Endothelial cell of umbilical vein (primary cell): ENCODE measurements at places on chromosomes 13 and 19. TPM values are rescaled to one million over a fixed set of nuclear protein-coding genes. Genes with fewer than 3 reads are reported as not detected.

DNA sequence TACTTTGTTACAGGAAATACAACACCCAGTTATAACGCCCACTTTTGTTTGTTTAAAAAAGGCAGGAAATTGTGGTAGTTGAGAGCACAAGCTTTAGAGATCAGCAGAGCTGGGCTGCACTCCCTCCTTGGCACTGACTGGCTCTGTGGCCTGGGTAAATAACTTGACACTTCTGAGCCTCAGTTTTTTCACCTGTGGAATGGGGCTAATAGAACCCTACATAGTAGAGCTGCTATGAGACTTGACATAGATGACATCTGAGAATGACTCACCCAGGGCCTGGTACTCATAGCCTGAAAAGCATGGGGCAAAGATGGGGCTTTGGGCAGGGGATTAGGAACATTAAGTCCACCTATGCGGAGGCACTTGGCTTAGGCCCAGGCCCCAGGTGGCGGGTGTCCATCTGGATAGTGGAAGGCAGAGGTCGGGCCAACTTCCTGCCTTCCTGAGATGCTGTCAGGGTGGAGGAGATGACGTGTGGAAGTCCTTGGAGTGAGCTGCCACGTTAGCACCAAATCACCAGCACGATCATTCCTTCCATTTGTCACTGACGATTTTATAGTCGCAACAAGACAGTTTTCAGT, 159.1 kb downstream of the KATNAL1 start:
- DNase-seq: no peak

- DNase-seq: no peak
Measured at GRCh38 chr13:59363947-59364346, 799.8 kb downstream of the DIAPH3 start.

DNA sequence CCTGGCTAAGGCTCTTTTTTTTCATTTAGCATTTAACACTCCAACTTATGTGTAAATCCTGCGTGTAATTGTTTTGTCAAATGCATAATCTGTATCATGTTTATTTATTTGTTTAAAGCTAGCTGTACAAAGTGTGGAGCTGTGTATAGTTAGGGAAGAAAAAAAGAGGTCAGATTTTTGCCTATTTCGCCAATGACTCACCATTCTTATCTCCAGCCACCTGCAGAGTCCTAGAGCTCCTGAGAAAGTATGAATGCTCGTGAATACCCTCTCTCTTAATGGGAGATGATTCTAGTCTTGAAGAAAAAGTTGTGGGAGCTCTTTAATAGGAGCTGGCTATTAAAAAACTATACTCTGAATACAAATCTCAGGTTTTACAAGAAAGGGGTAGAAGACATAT, 778.8 kb upstream of the SLITRK5 start:
- DNase-seq: no peak

DNA sequence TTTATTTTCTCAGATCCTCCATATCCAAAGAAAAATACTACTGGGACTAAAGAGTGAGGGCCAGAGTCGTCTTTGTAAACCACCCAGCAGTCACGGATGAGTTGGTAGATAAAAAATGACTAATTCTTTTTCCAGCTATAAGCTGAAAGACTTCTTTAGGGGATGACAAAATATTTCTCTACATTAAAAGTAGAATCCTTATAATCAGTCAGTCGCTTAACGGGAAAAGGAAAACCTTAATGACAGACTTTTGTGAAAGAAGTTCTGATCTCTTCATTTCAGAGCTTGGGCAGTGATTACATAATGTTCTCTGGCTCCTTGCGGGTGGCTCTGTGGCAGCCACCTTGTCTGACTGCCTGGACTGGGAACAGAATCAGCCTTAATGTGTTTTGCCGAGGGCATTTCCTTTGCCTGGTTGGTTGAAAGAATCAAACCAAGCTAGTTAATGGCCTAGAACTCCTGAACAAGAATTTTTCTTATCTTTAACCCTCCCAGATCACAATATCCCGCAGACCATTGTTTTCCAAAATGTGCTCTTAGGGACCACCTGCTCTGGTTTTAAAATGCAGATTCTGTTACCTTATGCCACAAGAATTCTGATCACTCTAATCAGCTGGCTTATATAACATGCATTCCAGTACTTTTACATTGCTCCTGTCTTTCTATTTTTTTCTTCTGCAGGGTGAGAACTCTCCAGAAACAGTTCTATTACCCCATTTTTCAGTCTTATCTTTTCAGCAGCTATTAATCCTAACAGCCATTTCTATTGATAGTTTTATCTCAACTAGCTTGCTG, 2.5 kb downstream of the ITM2B start:
- peak; percentile 61 for DNase-seq

DNA sequence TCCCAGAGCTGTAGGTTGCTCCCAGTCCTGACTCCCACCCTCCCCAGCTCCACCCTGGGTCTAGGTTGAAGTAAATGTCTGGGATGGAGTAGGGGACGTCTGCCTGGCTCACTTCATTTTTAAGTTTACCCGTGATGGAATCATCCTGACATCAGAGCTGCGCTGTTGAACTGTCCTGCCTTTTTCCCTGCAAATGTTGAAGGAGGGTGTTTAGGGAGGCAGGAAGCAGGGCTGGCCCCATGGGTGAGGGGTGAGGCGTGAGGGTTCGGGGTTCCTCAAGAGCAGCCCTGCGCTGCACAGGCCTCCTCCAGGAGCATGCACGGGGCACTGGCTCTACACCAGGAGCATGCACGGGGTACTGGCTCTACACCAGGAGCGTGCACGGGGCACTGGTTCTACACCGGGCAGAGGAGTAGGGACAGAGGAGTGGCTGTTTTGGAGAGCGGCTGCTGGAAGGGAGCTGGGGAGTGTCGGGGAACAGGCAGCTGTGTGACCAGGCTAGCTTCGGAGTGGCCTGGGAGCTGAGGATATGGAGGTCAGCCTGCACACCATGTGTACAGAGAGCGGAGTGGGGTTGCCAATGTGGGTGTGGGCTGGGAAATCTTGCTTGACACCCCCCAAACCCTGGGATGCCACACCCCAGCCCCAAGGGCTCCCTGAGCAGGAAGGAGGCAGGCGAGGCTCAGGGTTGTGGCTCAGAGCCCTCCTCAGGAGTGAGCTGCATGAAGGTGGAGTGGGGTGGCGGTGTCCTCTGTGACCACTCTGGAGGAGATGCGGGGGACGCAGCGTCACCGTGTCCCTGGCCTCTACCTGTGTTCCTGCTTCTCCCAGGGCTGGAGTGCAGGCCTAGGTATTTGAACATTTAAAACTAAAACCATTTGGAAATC, 63.3 kb downstream of the GPR12 start:
- no peak for DNase-seq

DNA sequence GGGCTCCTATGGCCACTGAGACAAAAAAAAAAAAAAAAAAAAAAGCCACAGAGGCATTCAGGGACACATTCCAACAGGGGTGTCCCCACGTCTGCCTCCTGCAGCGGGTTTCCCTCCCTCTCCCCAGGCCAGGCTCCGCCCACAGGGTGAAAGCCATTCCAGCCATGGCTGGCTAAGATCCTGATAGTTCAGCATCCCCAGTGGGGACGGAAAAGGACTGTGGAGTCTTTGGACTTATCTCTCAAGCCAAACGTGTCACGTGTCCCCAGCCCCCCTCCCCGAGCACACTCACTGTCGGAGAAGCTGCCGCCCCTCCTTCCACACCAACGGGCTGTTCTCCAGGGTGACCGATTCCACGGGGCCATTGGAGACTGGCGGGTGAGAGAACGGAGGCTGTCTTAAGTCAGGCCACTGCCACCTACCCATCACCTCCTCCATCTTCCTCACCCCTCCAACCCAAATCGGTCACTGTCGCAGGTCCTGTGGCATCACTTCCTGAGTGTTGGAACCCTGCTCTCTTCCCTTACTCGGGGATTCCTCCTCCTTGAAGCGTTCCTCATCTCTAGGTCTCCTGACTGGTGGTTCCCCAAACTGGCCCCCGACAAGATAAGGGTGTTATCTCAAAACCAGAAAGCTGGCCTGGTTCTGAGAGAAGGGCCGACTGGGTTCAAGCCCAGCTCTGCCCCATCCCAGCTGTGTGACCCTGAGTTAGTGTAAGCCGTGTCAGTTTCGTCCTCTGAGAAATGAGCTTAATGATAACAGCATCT, 9.1 kb upstream of the FKRP start:
- no peak for DNase-seq

- peak; percentile 14 for DNase-seq
Measured at GRCh38 chr13:97911311-97912138, 42.0 kb upstream of the IPO5 start.

DNA sequence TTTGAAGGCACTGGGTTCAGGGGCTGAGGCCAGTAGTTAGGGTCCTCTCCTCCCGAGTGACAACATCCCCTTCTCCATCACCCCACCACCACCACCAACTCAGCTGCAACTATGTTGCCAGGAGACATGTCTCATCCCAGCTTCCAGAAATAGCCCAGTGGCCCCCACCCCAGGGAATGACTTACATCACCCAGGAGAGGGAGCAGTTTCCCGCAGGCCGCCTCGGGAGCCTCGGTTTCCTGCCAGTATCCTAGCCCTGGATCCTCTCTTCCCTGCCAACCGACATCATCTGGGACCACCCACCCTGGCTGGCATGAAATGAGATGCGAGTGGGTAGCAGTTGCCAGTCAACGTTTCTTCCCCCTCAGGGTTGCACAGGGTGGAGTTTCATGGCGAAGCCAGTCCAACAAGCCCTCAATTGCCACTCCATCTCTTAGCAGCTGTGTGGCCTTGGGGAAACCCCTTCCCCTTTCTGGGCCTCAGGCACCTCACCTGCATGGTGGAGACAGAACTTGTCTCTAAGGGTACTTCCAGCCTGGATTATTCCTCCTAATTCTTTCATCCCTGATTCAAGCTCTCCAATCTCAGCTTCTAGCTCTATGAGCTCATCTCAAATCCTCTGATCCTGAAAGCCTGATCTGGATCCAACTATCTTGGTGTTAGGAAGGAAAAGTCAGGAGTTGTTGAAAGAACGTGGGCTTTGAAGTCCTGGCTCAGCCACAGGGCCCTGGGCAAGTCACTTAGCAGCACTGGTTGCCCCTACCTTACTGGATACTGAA, 3.9 kb upstream of the GSK3A start:
- peak; percentile 72 for DNase-seq

DNA sequence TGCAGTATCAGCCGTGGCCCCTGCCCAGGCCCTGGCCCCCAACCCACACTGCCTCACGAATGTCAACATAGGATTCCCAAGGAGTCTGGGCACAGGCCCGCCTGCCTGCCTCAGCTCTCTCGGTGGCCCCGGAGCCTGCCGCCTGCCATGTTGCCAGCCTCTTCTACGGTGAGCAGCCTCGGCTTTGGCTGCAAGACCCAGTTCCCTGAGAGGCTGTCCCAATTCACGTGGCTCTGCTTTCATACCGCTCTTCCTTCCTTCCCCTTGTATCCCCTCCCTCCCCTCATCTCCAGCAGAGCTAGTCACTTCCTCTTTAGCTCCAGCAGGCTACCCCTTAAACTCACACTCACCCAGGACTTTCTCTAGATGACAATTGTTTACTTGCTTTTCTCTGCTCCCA, 42.7 kb downstream of the SERP2 start:
- no peak for DNase-seq

DNA sequence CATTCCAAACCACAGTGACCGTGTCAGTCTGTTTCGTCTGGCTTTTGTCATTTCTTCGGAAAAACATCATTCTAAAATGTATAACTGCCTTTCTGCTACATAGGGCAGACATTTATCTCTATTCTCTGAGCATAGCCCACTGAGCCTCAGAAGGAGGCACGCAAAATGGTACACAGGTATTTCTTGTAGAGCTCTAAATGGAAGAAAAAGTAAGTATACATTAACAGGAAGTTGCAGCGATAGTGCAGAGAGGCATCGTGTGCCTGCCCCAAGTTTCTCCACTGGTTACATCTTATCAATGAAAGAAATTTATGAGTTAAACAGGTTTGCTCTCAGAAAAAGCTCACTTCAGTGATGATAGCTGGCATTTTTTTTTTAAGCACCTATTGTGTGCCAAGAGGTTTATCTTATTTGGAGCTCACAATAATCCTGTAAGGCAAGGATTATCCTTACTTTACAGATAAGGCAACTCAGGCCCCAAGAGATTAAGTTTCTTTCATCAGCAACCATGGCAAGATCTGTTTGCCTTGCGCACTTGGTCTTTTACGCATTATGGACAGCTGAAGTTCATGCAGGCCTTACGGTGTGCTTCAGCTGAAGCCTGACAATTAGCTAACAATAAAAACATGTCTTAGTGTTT, 1.2 kb upstream of the RCBTB2 start:
- DNase-seq: no peak

DNA sequence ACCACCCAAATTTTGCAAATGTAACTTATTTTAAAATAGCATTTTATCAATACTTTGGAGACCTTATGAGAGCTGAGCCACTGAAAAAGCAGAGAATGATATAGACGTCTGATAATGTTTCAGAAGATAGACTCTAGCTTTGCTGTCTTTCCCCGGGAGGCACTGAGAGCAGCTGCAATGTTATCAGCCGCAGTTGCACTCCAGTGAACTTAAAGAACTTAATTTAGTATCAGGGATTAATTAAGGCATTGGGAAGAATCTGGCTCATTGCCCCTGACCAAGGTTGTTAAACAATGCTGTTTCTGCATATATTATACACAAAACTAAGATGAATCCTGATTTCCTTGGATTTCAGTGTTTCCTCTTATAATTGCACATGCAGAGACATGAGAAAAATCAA, 75.7 kb upstream of the SGCG start:
- no peak for DNase-seq

- no peak for DNase-seq
Measured at GRCh38 chr13:110150384-110151101, 156.4 kb downstream of the COL4A1 start.

DNA sequence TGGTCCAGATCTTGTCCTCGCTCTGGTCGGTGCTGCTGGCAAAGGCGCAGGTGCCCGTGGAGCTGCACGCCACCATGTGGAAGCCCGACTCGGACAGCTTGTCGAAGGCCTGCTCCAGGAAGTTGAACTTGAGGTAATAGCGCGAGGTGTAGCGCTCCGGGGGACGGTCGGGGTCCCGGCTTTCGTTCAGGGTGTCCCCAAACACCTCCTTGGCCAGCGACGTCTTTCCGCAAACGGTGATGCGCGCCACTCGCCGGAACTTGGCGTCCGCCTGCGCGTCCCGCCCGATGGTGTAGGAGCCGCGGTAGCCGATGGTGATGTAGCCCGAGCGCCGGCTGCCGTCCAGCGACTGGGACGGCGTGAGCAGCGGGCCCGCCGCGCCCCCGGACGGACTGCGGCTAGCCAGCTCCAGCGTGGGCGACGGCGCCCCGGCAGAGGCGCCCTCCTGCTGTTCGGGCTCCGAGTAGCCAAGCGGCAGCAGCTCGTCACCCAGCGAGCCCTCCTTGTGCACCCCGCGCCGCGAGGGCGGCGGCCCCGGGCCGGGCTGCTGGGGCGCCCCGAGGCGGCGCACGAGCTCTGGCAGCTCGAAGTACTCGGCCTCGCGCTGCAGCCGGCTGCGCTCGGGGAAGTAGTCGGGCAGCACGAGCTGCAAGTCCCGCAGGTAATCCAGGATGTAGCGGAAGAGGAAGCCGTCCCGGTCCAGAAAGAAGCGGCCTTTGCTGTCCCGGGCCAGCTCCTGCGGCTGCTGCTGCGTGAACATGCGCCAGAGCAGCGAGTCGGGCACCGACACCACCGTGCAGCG, 801 bp downstream of the KCTD12 start:
- DNase-seq: peak; percentile 82

ZNF446 gene
- total RNA-seq: 6.6 and 7.0 TPM in 2 replicates

SCN1B gene
- total RNA-seq: 14.2 and 15.8 TPM in 2 replicates

CLEC17A gene
- total RNA-seq: not detected in 2 replicates

INSL3 gene
- not detected in 2 replicates for total RNA-seq

IZUMO2 gene
- total RNA-seq: not detected in 2 replicates

CCDC169 gene
- 2.5 and 5.3 TPM in 2 replicates for total RNA-seq

OSCAR gene
- not detected in 2 replicates for total RNA-seq

ZFP28 gene
- 5.4 and 7.5 TPM in 2 replicates for total RNA-seq

SERTM1 gene
- not detected in 2 replicates for total RNA-seq
